PC-3 (cell line): ENCODE measurements at places on chromosomes 13 and 19. TPM values are rescaled to one million over a fixed set of nuclear protein-coding genes. Genes with fewer than 3 reads are reported as not detected.

Gene PRKCSH
- total RNA-seq, result 222 and 266 TPM in 2 replicates

Gene ZNF682
- total RNA-seq, result 0.69 and 3.5 TPM in 2 replicates

Gene CACNG7
- not detected in 2 replicates for total RNA-seq

Gene FREM2
- total RNA-seq, result 0.04 TPM in 1 of 2 replicates, not detected in the other

Gene ADGRE2
- 2.5 and 4.2 TPM in 2 replicates for total RNA-seq

Gene GFY
- total RNA-seq, result not detected in 2 replicates

Gene PSG11
- total RNA-seq, result not detected in 2 replicates

Gene URAD
- total RNA-seq, result not detected in 2 replicates

Gene TMEM272
- total RNA-seq, result 0.06 and 0.07 TPM in 2 replicates

Gene KLK13
- total RNA-seq, result not detected in 2 replicates

Gene XRCC1
- total RNA-seq, result 23.4 and 43.1 TPM in 2 replicates

Gene SLITRK6
- 4.1 and 4.6 TPM in 2 replicates for total RNA-seq

Gene DCT
- not detected in 2 replicates for total RNA-seq

Gene TGDS
- total RNA-seq, result 8.5 and 9.0 TPM in 2 replicates

Gene KLK5
- total RNA-seq, result 58.5 and 59.0 TPM in 2 replicates

Gene MISP3
- 6.1 and 7.8 TPM in 2 replicates for total RNA-seq

Gene GTPBP3
- 86.0 and 109 TPM in 2 replicates for total RNA-seq

Gene SIGLEC5
- total RNA-seq, result not detected in 2 replicates

Gene PTPRH
- total RNA-seq, result 8.1 and 10.9 TPM in 2 replicates

Gene CARM1
- 56.2 and 57.1 TPM in 2 replicates for total RNA-seq

Gene CCDC122
- 4.6 TPM in 2 replicates for total RNA-seq

Gene CCL25
- not detected in 2 replicates for total RNA-seq

Gene RPL13A
- 3,023 and 3,169 TPM in 2 replicates for total RNA-seq

Gene PRR19
- total RNA-seq, result not detected in 2 replicates

Gene RSPH6A
- 0.12 TPM in 1 of 2 replicates, not detected in the other for total RNA-seq

Gene ATXN8OS
- total RNA-seq, result not detected in 2 replicates

Gene CADM4
- 13.7 and 15.0 TPM in 2 replicates for total RNA-seq

Gene USHBP1
- not detected in 2 replicates for total RNA-seq

Gene IL12RB1
- total RNA-seq, result not detected in 2 replicates

Gene CBARP
- total RNA-seq, result 3.3 and 6.3 TPM in 2 replicates

Gene WDR88
- total RNA-seq, result not detected in 2 replicates

Gene SPACA4
- not detected in 2 replicates for total RNA-seq

Gene ATP7B
- 4.4 and 5.2 TPM in 2 replicates for total RNA-seq

Gene ANGPTL4
- 6.7 and 10.7 TPM in 2 replicates for total RNA-seq

Gene CGB2
- not detected in 2 replicates for total RNA-seq

Gene IL17D
- total RNA-seq, result 1.1 and 1.8 TPM in 2 replicates

Gene SELENOV
- not detected in 2 replicates for total RNA-seq

Gene ZNF93
- total RNA-seq, result 0.40 and 1.7 TPM in 2 replicates

Gene NRTN
- 3.9 and 8.8 TPM in 2 replicates for total RNA-seq

Gene RCBTB2
- 2.1 and 2.5 TPM in 2 replicates for total RNA-seq

Gene ZNF493
- total RNA-seq, result 1.3 and 3.6 TPM in 2 replicates

Gene CKM
- total RNA-seq, result not detected in 2 replicates

Gene C13orf42
- total RNA-seq, result not detected in 2 replicates

Gene EXOC3L2
- not detected in 2 replicates for total RNA-seq

Gene ARMC6
- 102 and 114 TPM in 2 replicates for total RNA-seq

Gene ZNF135
- not detected in 2 replicates for total RNA-seq

Gene LGALS4
- total RNA-seq, result 0.51 TPM in 1 of 2 replicates, not detected in the other

Gene MBD3L3
- not detected in 2 replicates for total RNA-seq

Gene PNMA8A
- total RNA-seq, result not detected in 2 replicates

Gene LILRB3
- total RNA-seq, result not detected in 2 replicates

Gene CXCL17
- total RNA-seq, result 0.98 TPM in 1 of 2 replicates, not detected in the other

Gene OXGR1
- not detected in 2 replicates for total RNA-seq
